AG04450 (cell line): ENCODE measurements at places on chromosomes 7 and 10.

GRCh38 chr7:128434413-128435326, 21.0 kb upstream of the HILPDA start:
- DNase-seq = no peak

DNA sequence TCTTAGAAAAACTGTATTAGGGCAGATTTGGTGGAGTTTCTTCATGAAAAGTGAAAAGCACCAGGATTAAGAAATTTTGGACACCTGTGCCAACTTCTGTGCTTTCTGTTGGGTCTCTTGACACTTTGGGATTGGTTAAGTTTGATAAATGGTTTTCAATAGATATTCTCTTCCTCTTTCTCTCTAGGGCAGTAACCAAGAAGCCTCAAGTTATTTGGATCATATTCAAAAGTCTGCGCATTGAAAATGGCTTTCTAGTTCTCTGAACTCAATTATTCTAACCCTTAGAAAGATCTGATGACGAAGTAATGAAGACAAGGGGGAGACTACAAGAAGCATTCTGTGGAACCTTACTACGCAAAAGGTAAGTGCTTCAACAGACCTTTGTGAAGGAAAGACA, 144.0 kb upstream of the CCDC6 start:
- no peak for DNase-seq

DNA sequence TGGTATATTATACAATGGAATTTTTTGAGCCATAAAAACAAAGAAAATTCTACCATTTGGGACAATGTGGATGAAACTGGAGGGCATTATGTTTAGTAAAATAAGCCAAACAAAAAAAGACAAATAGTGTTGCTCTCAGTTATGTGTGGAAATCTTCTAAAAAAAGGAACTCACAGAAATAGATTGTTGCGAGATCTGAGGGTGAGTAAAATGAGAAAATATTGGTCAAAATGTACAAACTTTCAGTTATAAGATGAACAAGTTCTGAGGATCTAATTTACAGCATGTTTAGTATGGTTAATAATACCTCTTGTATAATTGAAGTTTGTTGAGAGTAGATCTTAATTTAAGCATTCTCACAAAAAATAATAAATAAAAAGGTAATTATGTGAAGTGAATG, 291.2 kb downstream of the KIF20B start:
- DNase-seq = no peak

GRCh38 chr7:144391823-144392255, 11.7 kb downstream of the NOBOX start:
- peak; percentile 6 for DNase-seq

- no peak for DNase-seq
These were observed 28.7 kb downstream of the KLF6 start for GRCh38 chr10:3756360-3756740.

DNA sequence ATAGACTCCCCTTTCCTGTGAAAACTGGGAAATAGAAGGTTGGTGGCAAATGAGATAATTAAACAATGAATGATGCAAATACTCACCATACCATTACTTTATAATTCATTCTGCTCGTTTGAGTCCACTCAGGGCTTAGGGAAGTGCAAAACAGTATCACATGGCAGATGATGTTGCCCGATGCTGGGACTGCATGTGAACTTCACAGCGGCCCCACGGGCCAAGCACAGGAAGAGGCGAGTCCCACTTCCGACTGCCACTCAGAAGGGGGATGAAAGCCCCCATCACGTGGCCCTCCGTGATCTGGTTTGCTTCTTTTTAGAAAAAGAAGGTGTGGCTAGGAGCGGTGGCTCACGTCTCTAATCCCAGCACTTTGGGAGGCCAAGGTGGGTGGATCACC, 71.5 kb downstream of the PRPF18 start:
- DNase-seq = no peak

- no peak for DNase-seq
These were observed 4.9 kb upstream of the ELN start for GRCh38 chr7:74023092-74023536.

- DNase-seq = no peak
These were observed 5.5 kb downstream of the SMARCD3 start for GRCh38 chr7:151243045-151243349.

DNA sequence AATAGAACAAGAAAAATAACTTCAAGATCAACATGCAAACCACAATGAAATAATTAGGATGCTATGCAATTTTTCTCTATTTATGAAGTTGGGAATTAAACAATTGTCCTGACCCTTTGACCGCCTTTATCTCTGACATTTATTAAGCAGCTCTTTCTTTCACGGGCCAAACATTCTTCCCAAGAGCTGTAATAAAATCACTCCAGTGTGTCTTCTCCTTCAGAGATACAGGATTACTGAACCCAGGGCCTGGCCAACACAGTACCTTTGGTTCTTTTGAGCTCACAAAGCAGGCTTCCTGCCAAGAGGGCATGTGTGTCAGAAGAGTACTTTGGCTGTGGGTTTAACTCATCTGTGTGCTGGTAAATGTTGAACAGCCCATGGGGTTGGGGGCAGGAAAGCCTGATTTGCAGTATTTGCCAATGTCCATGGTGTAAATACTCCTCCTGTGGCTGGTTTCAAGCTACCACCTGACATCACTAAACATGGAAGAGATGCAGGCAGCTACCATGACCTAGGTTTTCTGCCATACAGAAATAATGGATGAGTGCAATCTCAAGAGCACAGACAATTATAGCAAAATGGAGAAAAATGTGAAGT, 121.7 kb downstream of the FANK1 start:
- DNase-seq = peak; percentile 13

- DNase-seq = no peak
These were observed 957.8 kb downstream of the GATA3 start for GRCh38 chr10:9012312-9012711.

DNA sequence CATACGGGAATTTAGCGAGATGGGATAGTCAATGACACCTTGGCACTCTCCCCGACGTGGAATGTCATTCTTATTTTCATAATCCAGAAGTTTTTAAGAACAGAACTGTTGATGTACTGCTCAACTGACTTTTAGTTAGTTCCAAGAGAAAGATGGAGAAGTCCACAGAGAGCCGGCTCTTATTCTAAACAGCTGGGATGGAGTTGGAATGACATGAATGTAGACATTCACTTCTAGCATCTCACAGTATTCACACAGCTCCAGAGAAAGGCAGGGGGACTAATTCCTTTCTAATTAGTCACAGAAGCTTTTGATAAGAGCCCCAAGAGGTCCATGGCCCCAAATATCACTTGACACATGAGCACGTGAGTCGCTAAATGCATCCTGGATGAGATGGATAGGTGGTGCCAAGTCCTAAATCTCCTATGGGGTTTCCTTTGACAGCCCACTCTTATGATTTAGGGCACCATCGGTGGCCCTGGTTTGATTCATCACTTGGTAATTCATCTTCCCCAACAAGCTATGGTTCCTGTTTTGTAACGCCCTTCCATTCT, 420.3 kb upstream of the AUTS2 start:
- no peak for DNase-seq
